A549 treated with GW870086 at 1 μM for 4 hours (cell line): ENCODE measurements at places on chromosomes 7 and 10. TPM values are rescaled to one million over a fixed set of nuclear protein-coding genes. Genes with fewer than 3 reads are reported as not detected.

NPTX2 gene
- total RNA-seq, result 0.10 to 0.27 TPM (median 0.13 TPM) in 5 replicates

GCK gene
- total RNA-seq, result not detected in 5 replicates

PTN gene
- total RNA-seq, result not detected in 5 replicates

GIMAP2 gene
- 0.08 TPM in 1 of 5 replicates, not detected in the others for total RNA-seq

CHST3 gene
- total RNA-seq, result 39.3 to 51.6 TPM (median 50.0 TPM) in 5 replicates

CYP26C1 gene
- not detected in 5 replicates for total RNA-seq

ZPBP gene
- not detected in 5 replicates for total RNA-seq
